ENCODE measurements at places on chromosomes 6 and 20. TPM values are rescaled to one million over a fixed set of nuclear protein-coding genes. Genes with fewer than 3 reads are reported as not detected.

DNA sequence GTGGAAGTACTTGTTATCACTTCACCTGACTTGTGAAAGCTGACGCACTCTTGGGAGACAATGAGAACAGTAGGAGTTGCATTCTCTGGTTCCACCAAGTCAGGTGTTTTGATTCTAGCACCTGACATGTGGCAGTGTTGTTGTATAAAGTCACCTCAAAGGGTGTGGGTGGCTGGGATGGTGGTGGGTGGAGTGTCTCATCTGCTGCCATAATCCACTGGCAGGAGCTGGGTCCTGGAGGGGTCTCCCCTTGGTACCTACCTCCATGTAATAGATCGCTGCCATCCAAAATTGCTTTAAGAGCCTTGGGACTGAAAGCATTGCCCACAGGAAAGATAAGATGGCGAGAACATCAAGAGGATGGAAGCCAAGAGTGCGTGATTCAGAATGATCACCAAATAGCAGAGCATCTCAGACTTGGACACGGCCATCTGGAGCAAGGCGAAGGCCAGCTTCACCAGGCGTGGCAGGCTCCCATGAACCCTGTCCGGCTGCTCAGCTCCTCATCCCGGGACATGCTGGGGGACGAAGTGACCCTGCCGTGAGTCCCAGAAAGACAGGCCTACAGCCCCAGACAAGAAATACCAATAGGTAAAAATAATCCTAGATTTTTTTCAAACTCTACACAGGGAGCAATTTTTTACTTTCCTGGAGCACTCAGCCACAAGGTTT is 56.6 kb downstream of the NPEPL1 start:
- H3K27ac ChIP-seq = no peak overlapping the region
- peaks cover 40% of the 10 kb centered on the region for H3K27me3 ChIP-seq
- DNase-seq = no peak
- H3K4me3 ChIP-seq = no peak overlapping the region
- H3K4me1 ChIP-seq = no peaks in the 10 kb centered on the region
- no peaks in the 10 kb centered on the region for H3K36me3 ChIP-seq

DNA sequence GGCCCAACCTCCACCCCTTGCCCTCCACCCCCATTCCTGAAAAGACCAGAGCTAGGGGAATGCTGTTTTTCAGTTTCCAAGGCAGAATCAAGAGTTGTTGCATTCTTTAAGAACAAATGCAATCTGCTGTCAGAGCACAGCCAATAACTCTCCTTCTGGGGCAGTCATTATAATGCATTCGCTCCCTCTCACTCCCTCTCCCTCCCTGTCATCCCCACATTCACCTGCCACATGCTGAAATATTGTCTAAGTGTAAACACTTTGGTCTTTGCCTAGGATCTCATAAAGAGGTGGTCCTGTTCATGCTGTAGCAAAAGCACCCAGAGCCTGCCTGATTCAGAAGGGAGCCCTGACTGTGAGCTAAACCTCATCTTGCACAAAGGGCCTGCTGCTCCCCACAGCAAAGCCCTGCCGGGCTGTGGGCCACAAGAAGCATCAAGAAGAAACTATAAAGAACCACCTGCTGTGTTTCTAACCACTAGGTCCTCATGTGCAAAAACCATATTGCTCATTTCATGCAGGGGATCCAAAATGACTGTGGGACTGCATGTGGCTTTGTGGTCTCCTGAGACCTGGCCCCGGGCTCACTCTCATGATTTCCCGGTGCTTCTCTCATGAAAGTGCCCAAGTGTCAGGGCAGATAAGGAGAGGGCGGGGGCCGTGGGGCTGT is 85.6 kb downstream of the GPR6 start:
- H3K4me1 ChIP-seq = no peaks in the 10 kb centered on the region
- H3K4me3 ChIP-seq = no peak overlapping the region
- no peak overlapping the region for H3K27ac ChIP-seq

NRN1 gene
- total RNA-seq = not detected

DNA sequence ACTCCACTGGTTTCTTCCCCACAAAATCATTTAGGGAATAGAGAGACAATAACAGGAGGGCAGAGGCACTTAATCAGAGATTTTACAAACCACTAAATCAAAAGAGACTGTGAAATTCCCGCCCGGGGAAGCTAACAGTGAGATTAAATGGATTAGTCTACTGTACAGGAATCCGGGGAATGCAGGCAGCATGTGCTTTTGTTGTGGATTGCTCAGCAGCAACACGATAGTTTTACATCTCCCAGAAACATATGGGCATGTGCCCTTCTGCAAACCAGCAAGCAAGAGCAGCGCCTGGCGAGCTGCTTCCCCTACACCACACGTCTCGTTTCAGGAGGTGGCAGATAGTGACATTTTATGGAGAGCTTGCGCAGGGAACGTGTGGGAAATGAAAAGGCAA is 382.3 kb downstream of the CD83 start:
- H3K4me1 ChIP-seq = peaks cover 4% of the 10 kb centered on the region
- H3K27ac ChIP-seq = no peak overlapping the region

GJA10 gene
- total RNA-seq = not detected

DNA sequence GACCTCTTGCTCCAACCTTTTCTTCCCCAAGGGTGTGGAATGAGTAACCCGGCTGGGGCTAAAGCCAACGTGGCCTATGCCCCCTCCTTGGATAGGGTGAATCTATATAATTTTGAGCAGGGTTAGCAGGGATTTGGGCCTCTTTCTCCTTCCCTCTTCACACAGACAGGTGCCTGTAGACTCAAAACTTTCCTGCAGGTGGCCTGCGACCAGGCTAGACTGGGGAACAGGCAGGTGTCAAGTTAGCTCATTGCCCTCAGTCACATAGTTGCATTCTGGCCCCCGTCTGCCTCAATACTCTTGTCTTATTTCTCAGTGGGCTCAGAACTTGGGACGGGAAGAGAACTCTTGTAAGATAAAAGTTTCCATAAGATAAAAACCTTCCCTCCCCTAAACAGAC is 243.0 kb downstream of the ATXN1 start:
- no peaks in the 10 kb centered on the region for H3K27me3 ChIP-seq
- no peak for DNase-seq
- no peak overlapping the region for H3K4me3 ChIP-seq
- peaks cover 3% of the 10 kb centered on the region for H3K4me1 ChIP-seq

SPEF1 gene
- under 0.01 TPM for total RNA-seq

MICB gene
- total RNA-seq = 11.7 TPM

GRCh38 chr6:22149096-22149495 is 147.7 kb downstream of the PRL start:
- H3K4me1 ChIP-seq = peaks cover 22% of the 10 kb centered on the region
- no peaks in the 10 kb centered on the region for H3K27me3 ChIP-seq
- DNase-seq = no peak
- H3K4me3 ChIP-seq = no peak overlapping the region
- H3K36me3 ChIP-seq = no peaks in the 10 kb centered on the region

DNA sequence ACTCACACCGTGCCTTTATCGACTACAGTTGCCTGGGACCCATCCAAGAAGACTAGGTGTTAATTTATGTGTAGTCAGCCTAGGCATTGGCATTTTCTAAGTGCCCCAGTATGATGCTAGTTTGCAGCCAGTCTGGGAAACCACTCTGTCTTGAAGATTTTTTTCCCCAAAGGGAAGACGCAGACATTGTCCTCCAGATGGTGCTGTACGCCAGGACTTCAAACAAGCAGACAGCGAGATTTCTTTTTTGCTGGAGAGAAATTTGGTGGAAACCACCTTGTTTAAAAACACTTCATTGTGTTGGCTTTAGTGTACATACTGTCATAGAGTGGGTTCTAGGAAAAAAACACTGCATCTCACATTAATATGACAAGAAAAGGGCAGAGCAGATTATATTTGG is 30.0 kb downstream of the ALDH5A1 start:
- no peaks in the 10 kb centered on the region for H3K4me1 ChIP-seq
- peaks cover 2% of the 10 kb centered on the region for H3K27me3 ChIP-seq
- no peak overlapping the region for H3K27ac ChIP-seq
- DNase-seq = peak; percentile 59

LST1 gene
- total RNA-seq = not detected

DNA sequence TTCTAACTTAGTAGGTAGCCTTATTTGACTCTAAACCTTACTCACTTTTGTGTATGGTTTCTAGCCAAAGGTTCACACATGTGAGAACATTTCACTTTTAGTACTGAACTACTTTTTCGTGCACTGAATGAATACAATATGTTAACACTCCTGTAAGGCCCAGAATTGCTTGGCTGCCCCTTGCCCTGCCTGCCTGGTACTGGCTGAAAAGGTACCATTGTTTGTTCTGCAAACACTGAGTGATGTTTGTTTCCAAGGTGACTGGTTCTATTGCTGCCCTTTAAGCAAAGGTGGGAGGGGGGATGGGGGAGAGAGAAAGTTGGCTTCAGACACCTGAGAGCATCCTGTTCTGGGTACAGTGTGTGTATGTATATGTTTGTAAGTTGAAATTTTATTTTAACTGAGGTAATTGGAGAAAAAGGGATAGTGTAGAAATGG is 31.2 kb downstream of the RREB1 start:
- DNase-seq = no peak
- no peak overlapping the region for H3K4me3 ChIP-seq
- H3K36me3 ChIP-seq = no peaks in the 10 kb centered on the region
- H3K27ac ChIP-seq = peak overlapping the region; percentile 43

GRCh38 chr6:25534942-25535631 is 116.9 kb upstream of the SCGN start:
- H3K27me3 ChIP-seq = no peaks in the 10 kb centered on the region
- H3K4me1 ChIP-seq = no peaks in the 10 kb centered on the region
- no peaks in the 10 kb centered on the region for H3K36me3 ChIP-seq
- DNase-seq = no peak
- H3K27ac ChIP-seq = no peak overlapping the region

DNA sequence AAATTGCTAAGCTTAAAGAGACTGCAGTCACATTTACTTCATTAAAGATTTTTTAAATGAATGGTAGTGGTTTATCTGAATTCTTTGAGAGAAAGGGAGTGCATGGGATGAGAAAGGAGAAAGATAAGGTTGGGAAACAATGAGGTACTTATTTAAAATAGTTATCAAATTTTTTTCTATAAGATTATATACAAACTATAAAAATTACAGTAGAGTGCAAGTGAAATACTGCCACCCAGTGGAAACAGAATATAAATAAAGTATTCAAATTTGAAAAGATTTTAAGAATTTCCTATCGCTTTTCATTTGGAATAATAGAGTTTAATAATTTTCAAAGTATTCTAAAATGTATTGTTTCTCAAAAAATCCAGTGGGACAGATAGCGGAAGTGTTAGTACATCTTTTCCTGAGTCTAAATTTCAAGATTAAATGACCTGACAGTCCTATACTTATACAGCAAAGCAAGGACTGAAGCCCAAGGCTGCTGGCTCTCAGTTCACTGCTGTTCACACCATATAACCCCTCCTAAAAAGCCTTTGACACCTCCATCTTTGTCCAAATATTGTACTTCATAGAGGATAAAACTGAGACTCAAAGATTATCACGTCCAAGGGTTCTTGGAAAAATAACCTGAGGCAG is 31.1 kb downstream of the EPM2A start:
- no peak overlapping the region for H3K4me3 ChIP-seq
- peaks cover 2% of the 10 kb centered on the region for H3K4me1 ChIP-seq
- no peaks in the 10 kb centered on the region for H3K27me3 ChIP-seq
- H3K27ac ChIP-seq = no peak overlapping the region
- peak; percentile 38 for DNase-seq

- H3K36me3 ChIP-seq = no peaks in the 10 kb centered on the region
- H3K27me3 ChIP-seq = no peaks in the 10 kb centered on the region
- H3K27ac ChIP-seq = no peak overlapping the region
These were observed 46.3 kb upstream of the F13A1 start for GRCh38 chr6:6366803-6367202.

DNA sequence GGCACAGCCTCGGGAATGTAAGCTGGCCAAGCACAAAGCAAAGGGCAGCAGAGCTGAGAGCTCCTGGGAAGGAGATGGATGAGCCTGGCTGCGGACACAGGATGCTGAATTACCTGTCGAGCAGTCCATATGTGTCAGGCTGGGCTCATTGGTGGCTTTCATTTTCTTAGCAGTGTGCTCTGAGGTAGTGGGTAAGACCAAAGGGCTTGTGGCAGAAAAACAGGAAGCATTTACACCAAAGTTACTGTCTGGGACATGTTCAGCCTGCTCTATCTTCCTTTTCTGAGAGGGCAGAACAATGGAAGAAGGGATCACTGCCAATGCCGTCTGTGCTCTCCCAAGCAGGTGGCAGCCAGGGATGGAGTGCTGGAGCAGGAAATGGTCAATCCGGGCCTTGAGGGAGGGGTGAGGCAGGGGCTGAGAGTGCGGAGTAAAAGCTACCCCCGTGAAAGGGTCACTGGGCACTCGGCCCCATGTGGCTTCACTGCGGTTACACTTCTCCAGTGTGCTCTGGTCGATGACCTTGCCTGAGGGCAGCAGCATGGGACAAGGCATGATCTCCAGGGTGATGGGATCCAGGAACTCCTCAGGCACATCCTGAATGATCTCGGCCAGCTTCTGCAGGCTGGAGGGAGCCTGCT is 36.9 kb upstream of the AVP start:
- no peak for DNase-seq
- H3K27ac ChIP-seq = no peak overlapping the region
- peaks cover 19% of the 10 kb centered on the region for H3K36me3 ChIP-seq

DNA sequence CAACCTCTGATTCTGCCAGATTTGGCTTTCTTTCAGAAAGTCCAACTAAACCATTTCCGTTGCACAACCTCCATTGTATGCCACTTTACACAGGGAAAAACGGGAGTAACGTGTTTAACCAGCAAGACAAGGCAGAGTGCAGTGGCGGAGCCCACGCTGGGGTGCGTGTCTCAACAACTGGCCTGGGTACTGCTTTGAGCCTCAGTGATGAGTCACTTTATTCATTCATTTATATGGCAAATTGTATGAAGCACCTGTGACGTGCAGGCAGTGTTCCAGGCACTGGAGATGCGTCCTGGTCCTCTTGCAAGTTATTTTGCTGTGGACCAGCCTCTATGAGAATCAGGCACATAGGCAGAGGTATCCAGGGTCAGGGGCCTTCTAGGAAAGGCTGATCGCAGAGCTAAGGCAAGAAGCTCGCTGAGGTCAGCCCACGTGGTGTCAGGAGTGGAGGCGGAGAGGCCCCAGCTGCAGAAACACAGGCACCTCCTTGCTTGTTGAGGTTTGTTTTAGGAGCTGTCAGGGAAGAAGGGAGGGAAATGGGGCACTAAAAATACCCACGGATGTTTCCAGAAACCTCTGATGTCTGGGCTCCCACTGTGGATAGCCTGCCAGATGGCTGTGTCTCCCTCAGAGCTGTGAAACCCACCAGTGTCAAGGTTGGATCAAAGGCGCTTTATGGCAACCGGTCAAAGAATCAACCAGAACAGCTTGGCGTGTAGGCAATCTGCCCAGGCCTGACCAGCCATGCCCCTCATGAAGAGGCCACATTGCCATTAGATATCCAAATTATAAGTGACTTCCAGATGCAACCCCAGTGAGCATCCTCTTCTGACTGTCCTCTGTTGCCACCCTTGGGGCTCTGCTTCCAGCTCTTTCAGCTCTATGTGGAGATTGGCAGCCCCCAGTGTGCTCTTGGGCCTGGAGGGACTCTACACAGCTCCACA is 157.2 kb downstream of the CD83 start:
- H3K4me3 ChIP-seq = no peak overlapping the region
- no peaks in the 10 kb centered on the region for H3K36me3 ChIP-seq
- H3K4me1 ChIP-seq = peaks cover 4% of the 10 kb centered on the region
- DNase-seq = no peak

- no peak overlapping the region for H3K4me3 ChIP-seq
- H3K4me1 ChIP-seq = no peaks in the 10 kb centered on the region
- DNase-seq = no peak
- no peaks in the 10 kb centered on the region for H3K27me3 ChIP-seq
- H3K36me3 ChIP-seq = 0 out of 2 replicates have a peak, but pooled peaks cover 1% of the 10 kb centered on the region
- H3K27ac ChIP-seq = no peak overlapping the region
These were observed 68.7 kb downstream of the RNF217 start for GRCh38 chr6:125030969-125031368.

THBS2 gene
- total RNA-seq = 101 TPM

Data from IMR-90 (cell line).